Suppressor macrophage treated with lipopolysaccharide for 4 hours (primary cell): ENCODE measurements at places on chromosomes 11 and 22.
A peak's percentile ranks its signal among the peaks of the same experiment; 100 is the strongest.

DNA sequence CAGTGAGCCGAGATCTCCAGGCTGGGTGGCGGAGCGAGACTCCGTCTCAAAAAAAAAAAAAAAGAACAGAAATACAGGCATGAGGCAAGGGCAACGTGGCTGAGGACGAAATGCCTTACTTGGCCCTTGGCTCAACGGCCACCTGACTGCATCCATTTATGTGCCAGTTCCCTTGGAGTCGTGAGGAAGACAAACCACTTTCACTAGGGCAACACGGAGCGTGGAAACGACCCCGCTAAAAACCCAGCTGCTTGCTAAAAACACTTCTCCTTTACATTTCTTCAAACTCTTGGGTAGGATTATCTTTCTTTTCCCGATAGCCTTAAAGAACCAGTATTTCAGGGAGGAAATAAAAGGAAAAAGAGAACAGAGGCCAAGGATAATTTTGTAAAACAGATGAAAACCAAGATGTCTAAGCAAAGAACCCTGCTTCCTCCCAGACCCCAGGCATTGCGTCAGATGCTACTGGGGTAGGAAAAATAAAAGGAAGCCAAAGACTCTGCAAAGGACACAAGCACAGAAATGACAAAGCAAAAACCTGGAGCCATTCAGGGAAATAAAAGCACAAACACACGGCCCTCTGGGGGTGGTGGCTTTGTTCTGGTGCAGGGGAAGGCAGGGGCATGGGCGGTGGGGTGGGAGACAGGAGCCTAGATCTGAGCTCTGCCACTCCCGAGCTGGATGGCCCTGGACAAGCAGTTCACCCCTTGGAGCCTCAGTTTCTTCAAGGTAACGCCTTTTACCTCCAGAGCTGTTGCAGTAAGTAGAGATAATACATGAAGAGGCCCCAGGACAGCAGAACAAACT lies 37.0 kb downstream of the PC start:
- DNase-seq = peak; percentile 71

- no peak for DNase-seq
Observed at GRCh38 chr22:42641801-42642413, 1.5 kb upstream of the ATP5MGL start.

DNA sequence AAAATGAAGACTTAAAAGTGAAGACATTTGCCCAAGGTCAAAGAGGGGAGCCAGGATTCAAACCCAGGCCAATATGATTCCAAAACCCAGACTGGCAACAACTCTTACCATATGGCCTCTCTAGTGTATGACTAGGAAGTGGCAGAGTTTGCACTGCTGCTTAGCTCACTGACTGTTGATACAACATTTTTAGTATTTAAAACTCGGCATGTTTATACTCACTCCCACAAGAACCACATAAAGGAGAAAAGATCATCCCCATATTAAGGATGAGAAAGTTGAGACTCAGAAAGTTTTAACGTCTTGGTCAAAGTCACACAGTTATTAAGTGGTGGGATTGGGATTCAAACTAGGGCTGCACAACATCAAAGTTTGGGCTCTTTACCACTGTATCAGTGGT lies 81.7 kb downstream of the CCDC34 start:
- DNase-seq = no peak

DNA sequence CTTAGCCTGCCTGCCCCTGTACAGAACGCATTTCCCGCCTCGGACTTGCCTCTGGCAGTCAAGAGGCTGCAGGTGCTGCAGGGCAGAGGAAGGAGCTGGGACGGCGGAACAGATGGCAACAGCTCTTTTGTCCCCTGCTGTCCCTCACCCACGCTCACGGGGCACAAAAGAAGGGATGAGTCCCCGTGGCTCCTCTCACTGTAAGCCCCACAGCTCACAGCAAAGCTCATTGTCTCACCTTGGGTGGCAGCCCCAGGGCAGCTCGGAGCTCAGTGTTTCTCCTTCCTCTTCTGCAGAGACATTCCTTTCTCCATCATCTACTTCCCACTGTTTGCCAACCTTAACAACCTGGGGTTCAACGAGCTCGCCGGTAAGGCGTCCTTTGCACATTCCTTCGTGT lies 24.3 kb downstream of the SLC25A18 start:
- DNase-seq = no peak

DNA sequence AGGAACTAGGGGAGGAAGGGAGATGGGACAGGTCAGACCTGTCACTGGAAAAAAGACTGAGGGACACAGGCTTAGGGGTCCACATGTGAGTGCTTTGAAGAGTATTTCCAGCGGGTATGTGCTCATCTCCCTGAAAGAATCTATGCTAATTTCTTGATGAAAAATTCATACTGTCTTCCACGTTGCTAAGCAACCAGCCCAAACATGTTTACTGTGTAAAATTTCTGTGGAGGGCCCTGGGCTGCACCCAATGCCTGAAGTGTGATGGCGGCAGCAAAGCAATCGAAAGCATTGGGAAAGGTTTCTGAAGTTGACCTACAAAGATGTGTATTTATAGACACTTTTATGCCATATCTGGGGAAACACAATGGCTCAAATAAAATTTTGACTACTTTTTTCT lies 7.4 kb downstream of the SYT13 start:
- DNase-seq = no peak

DNA sequence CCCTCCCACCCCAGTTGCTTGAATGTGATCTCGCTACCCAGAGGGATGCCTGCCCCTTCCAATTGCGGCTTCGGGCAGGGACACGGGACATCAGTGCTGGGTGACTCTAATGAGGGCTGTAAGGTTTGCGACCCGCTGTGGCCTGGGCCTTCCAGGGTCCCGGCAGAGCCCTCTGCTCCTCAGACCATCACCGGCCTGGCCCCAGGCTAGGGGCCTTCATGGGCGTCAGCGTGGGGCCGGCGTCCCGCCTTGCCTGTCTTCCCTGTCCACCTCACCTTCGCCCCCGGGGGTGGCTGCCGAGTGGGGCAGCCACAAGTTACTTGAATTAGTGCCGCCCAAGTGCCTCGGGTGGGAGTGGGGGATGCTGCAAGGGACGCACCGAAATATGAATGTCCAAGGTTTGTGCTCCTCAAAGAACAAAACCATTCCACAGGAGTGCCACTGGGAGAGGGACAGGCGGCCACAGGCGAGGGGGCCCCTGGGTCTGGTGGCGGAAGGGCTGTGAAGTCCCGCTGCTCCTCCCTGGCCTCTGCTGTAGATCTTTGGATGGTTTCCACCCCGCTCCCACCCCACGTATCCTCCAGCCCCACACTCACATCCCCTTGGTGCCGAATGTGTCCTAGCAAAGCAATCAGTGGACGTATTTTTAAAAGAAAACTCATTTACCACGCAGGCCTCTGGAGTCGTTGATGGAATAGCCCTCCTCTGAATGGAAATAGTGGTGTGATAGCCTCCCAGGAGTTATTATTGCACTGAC lies 317.1 kb downstream of the NTM start:
- DNase-seq = no peak

DNA sequence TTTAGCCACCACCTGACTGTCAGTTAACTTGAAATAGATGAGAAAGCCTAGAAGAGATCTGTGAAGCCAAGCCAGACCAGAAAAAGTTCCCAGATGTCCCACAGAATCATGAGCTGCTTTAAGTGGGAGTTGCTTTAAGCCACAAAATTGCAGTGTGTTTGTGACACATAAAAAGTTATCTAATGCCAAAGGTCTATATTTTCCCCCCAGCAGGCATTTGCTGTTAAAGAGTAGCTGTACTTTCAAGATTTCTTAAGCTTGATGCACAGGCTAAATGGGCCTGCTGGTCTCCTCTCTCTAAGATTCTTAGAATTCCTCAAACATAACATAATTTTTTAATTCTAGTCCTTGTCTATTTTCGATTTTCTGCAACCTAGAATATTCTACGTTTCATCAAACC lies 825.7 kb downstream of the FAM181B start:
- DNase-seq = no peak

GRCh38 chr11:94647926-94648325 lies 80.8 kb downstream of the PIWIL4 start:
- DNase-seq = no peak

GRCh38 chr22:50186181-50186714 lies 535 bp downstream of the TRABD start:
- DNase-seq = no peak

DNA sequence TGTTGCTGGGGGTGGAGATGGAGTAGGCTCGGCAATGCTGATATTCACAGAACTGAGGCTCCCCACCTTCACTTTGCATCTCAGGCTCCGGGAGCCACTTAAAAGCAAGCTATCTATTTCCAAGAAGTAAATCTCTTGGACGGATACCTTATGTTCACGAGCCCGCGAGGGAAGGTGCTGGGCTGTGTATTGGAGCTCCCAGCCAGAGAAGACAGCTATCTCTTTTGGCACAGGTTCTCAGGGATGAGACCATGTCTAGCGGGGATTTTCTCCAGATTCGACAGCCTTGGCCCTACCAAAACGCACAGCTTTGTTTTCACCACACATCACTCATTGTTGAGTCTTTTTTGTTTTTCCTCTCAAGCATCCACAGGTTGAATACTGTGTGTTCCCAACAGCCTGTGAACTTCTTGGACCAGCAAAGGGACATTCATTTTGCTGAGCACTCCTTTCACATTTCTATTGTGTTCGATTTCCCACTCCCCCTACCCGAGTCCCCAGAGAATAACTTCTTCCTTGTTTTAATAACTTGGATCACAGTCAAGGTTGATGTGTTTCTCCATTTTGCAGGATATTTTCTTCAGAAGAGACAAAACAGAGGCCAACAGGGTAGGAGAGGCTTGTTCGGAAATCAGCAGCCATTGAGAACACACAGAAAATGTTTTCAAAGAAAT lies 23.3 kb downstream of the WT1 start:
- no peak for DNase-seq

DNA sequence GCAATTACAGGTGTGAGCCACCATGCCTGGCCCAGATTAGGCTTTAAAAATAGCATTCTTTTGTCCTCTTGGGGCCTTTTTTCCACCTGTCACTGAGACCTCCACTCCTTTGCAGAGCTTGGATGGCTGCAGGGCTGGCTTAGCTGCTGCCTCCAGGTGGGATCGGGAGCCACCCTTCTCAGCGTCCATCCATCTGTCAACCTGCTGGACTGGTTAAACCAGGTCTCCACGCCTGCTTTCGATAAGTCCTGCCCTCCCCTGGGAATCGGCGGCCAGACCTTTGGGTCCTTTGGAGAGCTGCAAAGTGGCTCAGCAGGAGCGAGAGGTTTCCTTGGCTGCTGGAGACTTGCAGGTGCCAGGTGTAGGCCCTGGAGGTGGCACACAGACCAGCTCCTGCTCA lies 23.4 kb upstream of the GRAMD4 start:
- no peak for DNase-seq

- peak; percentile 71 for DNase-seq
Observed at GRCh38 chr22:24230911-24231656, 13.8 kb downstream of the GGT5 start.

DNA sequence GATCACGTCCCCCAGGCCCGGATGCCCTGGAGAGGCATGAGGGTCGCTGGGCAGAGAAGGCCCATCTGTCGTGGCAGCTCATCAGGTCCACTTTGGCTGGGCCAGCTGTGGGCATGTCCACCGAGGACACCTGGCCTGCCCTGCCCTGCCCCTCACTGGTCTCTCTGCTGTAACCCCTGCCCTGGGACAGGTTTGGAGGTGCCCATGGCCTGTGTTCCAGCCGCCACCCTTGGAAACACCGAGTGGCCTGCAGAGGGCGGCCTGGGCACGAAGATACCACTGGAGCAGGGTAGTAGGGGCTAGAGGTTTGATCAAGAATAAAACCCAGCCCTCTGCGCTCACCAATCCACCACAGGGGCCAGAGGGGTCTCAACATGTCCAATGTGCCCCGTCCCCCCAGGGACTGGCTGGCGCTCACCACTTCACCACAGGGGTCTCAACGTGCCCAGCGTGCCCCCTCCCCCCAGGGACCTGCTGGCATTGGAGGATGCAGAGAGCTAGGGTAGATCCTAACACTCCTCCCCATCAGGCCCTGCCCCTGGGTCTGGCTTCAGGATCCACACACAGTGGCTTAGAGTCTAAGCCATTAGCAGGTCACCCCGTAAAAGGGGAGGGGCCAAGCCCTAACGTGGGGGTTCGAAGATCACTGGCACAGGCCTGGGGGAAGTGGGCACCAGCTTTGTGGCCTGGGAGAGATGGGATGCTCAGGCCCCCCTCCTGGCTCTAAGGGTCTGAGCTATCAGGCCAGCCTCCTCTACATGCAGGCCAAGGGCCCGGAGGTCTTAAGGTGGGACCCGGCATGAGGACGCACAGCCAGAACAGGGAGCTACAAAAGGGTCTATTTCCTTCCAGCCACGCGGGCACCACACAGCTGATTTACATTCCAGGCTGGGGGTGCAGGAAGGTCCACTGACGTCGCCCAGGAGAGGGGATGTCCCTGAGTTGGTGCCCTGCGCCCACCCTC lies 1.3 kb upstream of the HDAC10 start:
- peak; percentile 67 for DNase-seq

GRCh38 chr22:29370537-29370936 lies 17.8 kb downstream of the AP1B1 start:
- no peak for DNase-seq

DNA sequence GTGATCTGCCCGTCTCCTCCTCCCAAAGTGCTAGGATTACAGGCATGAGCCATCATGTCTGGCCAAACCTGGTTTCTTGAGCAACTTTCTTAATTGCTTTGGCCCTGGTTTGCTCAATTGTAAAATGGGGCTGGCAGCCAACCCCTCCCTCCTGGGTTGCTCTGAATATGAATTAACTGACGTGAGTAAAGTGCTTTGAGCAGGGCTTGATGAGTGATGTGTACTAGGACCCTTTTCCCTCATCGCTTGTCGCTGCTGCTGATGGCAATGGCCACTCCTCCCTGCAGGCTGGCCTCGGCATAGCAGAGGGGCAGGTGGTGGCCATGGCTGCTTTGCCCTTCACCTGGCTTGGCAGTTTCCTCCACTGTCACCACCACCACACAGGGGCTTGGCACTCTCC lies 41.5 kb downstream of the RNF141 start:
- DNase-seq = no peak

DNA sequence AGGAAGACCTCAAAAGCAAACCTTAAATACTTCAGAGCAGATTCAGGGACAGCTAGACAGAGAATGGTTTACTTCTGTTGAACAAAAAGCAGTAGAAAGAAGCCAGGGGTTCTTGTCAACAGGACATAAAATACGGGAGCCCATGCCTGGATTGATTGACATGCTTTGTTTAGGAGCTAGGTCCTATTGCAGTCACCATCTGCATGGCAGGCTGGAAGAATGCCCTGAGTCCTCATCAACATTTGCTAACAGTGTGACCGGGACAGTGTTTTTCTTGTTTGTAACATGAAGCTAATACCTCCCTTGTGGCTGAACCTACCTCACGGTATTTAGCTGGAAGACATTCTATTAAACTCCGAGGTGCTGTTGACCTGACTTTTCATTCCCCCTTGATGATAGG lies 225.4 kb downstream of the NTM start:
- no peak for DNase-seq

DNA sequence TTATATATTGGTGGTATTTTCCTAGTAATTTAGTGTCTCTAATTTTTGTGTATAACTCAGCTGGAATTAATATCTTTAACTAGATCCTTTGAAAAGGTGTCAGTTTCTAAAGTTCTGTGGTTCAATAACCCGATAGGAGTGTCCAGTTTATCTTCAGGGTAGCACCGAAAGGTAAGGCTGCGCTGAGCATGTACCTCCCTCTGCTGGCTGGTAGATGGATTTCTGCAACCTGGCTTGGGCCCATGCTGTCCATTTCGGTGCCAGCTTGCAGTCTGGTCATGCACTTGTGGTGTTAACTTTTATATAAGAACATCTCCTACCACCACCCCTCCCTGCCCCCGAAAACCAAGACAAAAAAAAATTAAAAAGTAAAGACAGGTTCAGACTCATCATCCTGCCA lies 24.7 kb downstream of the EXT2 start:
- DNase-seq = no peak
